ENCODE measurements at places on chromosomes 2 and 18.

DNA sequence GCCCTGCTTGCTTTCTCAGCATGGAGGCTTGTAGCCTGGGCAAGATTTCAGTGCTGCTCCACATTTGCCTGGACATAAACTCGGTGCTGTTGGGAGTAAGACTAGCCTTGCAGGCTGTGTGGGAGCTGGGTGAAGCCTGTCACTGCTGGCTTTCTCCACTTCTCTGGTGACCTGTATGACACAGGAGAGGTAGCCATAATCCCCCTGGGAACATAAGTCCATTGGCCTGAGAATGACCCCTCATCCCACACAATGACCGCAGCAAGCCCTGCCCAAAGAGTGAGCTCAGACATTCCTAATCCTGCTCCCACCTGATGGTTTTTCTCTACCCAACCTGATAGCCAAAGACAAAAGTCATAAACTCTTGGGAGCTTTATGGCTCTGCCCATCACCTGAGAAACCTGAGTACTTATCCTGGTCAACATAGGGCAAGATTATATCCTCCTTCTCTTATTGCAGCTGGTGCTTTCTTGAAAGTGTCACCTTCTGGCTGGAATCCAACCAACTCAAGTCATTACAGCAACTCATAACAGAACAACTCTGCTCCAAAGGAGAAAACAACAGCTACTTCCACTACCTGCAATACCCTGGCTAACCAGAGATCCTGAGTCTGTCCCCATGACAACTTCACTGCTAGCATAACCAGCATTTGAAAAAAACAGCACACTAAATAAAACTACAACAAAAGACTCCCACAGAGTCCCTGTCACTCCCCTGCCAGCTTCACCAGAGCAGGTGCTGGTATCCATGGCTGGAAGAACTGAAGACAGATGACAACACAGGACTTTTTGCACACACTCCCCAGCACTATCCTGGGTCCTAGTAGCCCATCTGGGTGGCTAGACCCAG lies 834.4 kb upstream of the DDX18 start:
- no peak for DNase-seq

DNA sequence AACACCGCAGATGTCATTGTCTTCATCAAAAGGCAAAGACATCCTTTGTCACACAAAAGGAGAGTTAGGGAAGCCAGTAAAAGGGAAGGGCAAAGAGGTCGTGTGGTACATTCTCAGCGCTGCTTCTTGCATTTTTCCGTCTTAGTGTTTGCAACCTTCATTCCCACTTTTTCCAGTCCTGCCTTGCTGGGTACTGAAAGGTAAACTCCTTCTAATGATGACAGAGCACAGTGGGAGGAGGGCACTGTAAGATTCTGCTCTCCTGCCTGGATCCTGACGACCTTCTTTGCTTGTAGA lies 424.3 kb upstream of the MEX3C start:
- no peak for DNase-seq

- DNase-seq, result no peak
These were observed 77.8 kb downstream of the PDCL3 start for GRCh38 chr2:100640431-100641124.

GRCh38 chr18:48674758-48675351 lies 136.0 kb downstream of the CTIF start:
- no peak for DNase-seq

DNA sequence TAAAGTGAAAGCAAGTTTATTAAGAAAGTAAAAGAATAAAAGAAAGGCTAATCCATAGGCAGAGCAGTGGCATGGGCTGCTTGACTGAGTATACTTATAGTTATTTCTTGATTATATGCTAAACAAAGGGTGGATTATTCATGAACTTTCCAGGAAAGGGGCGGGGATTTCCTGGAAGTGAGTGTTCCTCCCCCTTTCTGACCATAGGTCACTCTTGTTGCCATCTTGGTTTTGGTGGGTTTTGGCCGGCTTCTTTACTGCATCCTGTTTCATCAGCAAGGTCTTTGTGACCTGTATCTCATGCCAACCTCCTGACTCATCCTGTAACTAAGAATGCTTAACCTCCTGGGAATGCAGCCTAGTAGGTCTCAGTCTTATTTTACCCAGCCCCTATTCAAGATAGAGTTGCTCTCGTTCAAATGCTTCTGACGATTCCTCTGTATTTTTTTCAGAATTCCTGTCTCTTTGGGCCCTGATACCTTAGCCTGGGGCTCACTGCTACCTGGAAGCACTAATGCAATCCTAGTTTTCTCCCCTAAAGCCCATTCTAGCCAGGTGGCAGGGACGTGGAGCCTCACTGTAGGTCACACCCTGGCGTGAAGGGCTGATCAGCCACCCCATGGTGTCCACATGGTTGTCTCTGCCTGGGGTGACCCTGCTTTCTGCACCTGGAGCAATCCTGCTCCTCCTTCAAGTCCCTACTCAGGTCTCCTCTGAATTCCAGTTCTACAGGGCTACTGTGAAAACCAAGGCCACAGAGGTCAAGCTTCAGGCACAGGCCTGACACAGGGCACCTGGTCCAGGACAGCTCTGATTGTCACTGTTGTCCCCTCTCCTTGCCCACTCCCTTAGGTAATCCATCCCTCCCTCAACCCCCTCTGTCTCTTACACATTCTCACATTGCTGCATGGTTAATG lies 6.0 kb upstream of the SLC35F6 start:
- DNase-seq, result no peak

- no peak for DNase-seq
These were observed 1.3 kb upstream of the USP34 start for GRCh38 chr2:61471905-61472805.

GRCh38 chr2:149606251-149606811 lies 18.8 kb upstream of the MMADHC start:
- no peak for DNase-seq

GRCh38 chr2:42053791-42054701 lies 6.2 kb downstream of the PKDCC start:
- DNase-seq, result no peak

DNA sequence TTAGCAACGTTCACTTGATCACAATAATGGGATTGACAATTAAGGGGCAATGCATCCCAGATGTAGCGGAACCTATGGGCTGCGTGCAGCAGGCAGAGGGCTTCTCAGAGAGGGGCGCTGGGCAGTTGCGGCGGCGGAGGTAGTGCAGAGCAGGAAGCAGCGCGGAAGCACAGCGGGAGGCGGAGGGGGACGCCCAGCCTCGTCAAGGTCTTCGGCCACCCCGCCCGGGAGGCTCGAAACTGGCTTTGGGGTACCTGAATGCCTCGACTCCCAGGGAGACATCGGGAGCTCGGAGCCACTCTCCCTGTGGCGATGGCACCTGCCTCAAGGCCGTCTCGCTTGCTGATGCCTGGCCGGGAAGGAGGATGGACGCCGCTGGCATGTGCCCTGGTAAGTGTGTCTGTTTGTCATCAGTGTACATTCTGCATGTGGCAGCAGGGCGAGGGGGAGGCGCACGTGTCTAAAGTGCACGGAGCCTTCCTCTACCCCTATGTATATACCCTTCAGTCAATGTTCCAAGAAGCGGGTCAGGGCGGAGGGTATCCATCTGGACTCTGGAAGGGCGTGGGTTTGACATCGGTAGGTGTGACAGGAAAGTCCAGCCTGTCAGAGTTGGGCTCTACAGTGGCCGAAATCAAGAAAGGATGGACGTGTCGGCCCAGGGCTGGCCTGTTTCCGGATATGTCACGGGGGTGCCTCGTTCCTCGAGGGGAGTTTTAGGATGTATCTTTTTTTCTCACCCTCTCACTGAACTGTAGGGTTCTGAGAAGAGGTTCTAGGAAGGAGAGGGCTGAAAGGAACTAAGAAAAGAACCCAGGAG lies 7.5 kb upstream of the SP9 start:
- DNase-seq, result no peak

DNA sequence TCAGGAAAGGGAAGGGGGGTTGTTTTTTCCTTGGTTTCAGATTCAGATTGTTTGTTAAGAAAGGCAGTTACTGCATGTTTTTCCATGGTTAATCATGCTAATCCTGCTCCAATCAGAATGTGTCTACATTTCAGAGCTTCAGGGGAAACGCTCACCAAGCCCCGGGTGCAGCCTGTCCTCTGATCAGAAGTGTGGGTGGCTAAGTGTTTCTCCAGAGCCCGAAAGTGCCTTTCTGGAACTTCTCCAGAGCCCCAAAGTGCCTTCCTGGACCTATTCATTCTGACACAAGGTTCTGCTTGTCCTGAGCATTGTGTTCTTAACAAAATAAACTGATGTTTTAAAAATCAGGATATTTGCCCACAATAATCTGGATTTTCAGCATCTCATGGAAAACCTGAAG lies 359.0 kb upstream of the ZNF521 start:
- DNase-seq, result no peak

GRCh38 chr2:23499439-23499838 lies 114.5 kb downstream of the KLHL29 start:
- no peak for DNase-seq

- no peak for DNase-seq
These were observed 43.9 kb downstream of the ACSL3 start for GRCh38 chr2:222904557-222905258.

DNA sequence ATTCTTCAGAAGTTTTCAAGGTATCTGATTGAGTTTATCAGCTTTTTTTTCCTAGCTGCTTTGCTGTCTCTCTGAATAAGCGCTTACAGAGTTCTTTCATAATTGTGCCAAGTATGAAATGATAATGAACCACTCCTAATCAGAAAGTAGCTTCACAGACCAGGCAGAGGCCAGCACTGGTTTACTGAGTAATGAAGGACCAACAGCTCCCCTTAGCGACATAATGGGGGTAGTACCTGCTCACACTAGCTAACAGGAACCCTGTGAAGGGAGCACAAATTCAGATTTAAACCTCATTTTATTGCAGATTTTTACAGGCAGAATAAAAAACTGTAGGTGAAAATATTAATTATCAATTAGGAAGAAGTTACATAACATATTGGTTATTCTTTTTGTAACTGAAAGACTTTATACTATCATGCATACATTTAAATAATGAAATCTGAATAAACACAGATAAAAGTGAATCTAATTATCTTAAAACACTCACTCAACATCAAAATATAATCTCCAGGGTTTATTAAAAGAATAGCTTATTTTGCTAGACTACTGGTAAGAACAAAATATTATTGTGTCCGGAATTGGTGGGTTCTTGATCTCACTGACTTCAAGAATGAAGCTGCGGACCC lies 53.7 kb upstream of the LRRC30 start:
- DNase-seq, result no peak

All from stimulated activated CD8-positive, alpha-beta memory T cell treated with anti-CD3 and anti-CD28 coated beads, Interleukin-7, amount 100 ng/mL, for 1 hour (primary cell).